ENCODE measurements at places on chromosomes 3 and 15. TPM values are rescaled to one million over a fixed set of nuclear protein-coding genes. Genes with fewer than 3 reads are reported as not detected.

The ROBO1 gene
- total RNA-seq = 94.4 TPM

The IL20RB gene
- 0.98 TPM for total RNA-seq

The HHLA2 gene
- total RNA-seq = not detected

The LDHAL6B gene
- not detected for total RNA-seq

The MRPS25 gene
- total RNA-seq = 20.1 TPM

The MON1A gene
- total RNA-seq = 12.7 TPM

The CILP gene
- total RNA-seq = 0.07 TPM

The SENP8 gene
- total RNA-seq = 1.9 TPM

The CSPG5 gene
- 0.26 TPM for total RNA-seq

The MUSTN1 gene
- total RNA-seq = 0.13 TPM

The SLC27A2 gene
- 0.26 TPM for total RNA-seq

The CPLX3 gene
- not detected for total RNA-seq

The PLCH1 gene
- total RNA-seq = 0.03 TPM

The RTP3 gene
- not detected for total RNA-seq

The PARL gene
- 28.7 TPM for total RNA-seq

The MOBP gene
- not detected for total RNA-seq

The SAMD7 gene
- not detected for total RNA-seq

The OIP5 gene
- total RNA-seq = 0.56 TPM

The TUSC7 gene
- not detected for total RNA-seq

The LRRC58 gene
- total RNA-seq = 30.2 TPM

The MYO5C gene
- 0.07 TPM for total RNA-seq

The CNTN3 gene
- total RNA-seq = 7.0 TPM

The CYP1A2 gene
- not detected for total RNA-seq

The LRRC3B gene
- total RNA-seq = not detected

The CFAP100 gene
- total RNA-seq = not detected

The RLBP1 gene
- not detected for total RNA-seq

The TRH gene
- 0.20 TPM for total RNA-seq

All from smooth muscle cell of the pulmonary artery (primary cell).